ENCODE measurements at places on chromosomes 13 and 19. TPM values are rescaled to one million over a fixed set of nuclear protein-coding genes. Genes with fewer than 3 reads are reported as not detected.

Gene TPTE2
- not detected for total RNA-seq

GRCh38 chr13:73299787-73300186 lies 241.0 kb downstream of the KLF5 start:
- no peak overlapping the region for H3K4me3 ChIP-seq
- no peaks in the 10 kb centered on the region for H3K36me3 ChIP-seq
- no peaks in the 10 kb centered on the region for H3K27me3 ChIP-seq
- H3K4me1 ChIP-seq: peaks cover 24% of the 10 kb centered on the region
- H3K27ac ChIP-seq: peak overlapping the region; percentile 42
- no peak for DNase-seq

GRCh38 chr19:41758846-41759245 lies 3.5 kb downstream of the CEACAM6 start:
- H3K27ac ChIP-seq: no peak overlapping the region
- H3K4me1 ChIP-seq: no peaks in the 10 kb centered on the region
- H3K4me3 ChIP-seq: no peak overlapping the region
- H3K36me3 ChIP-seq: no peaks in the 10 kb centered on the region

- peak overlapping the region; percentile 50 for H3K4me3 ChIP-seq
- peak; percentile 60 for DNase-seq
- peaks cover 42% of the 10 kb centered on the region for H3K4me1 ChIP-seq
- peak overlapping the region; percentile 83 for H3K27ac ChIP-seq
- H3K36me3 ChIP-seq: peaks cover 4% of the 10 kb centered on the region
These were observed 4.5 kb downstream of the BICRA start for GRCh38 chr19:47613165-47614020.

GRCh38 chr13:39035204-39035603 lies 2.7 kb downstream of the PROSER1 start:
- H3K27me3 ChIP-seq: peaks cover 2% of the 10 kb centered on the region
- no peak overlapping the region for H3K27ac ChIP-seq
- no peak for DNase-seq
- H3K36me3 ChIP-seq: peaks cover 4% of the 10 kb centered on the region
- peaks cover 32% of the 10 kb centered on the region for H3K4me1 ChIP-seq

- no peaks in the 10 kb centered on the region for H3K27me3 ChIP-seq
- H3K4me1 ChIP-seq: no peaks in the 10 kb centered on the region
- no peak overlapping the region for H3K27ac ChIP-seq
- no peak for DNase-seq
These were observed 287.4 kb downstream of the PCDH17 start for GRCh38 chr13:57918913-57919312.

- peaks cover 10% of the 10 kb centered on the region for H3K27me3 ChIP-seq
- no peak overlapping the region for H3K27ac ChIP-seq
- no peaks in the 10 kb centered on the region for H3K36me3 ChIP-seq
- H3K4me3 ChIP-seq: no peak overlapping the region
These were observed 173.5 kb upstream of the LSM14A start for GRCh38 chr19:33998739-33999345.

DNA sequence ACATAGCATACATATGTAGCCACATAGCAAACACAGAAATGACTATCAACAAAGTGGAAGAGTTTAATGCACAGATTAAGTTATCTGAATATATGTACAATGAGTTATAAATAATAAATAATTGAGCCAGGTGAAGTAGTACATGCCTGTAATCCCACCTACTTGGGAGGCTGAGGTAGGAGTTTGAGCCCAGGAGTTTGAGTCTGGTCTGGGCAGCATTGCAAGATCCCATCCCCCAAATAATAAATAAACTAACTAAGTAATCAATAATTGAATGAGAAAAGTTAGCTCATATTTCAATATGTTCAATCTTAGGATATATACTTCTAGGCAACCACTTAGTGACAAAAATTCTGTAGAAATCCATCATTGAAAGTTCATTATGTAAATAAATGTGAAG lies 1.7 kb downstream of the CARD8 start:
- H3K27me3 ChIP-seq: no peaks in the 10 kb centered on the region
- no peak for DNase-seq
- H3K36me3 ChIP-seq: no peaks in the 10 kb centered on the region
- peaks cover 45% of the 10 kb centered on the region for H3K4me1 ChIP-seq
- H3K27ac ChIP-seq: peak overlapping the region; percentile 26
- H3K4me3 ChIP-seq: peak overlapping the region; percentile 45

GRCh38 chr13:21884299-21884909 lies 213.5 kb downstream of the FGF9 start:
- H3K36me3 ChIP-seq: no peaks in the 10 kb centered on the region
- no peak overlapping the region for H3K27ac ChIP-seq
- H3K27me3 ChIP-seq: no peaks in the 10 kb centered on the region
- H3K4me3 ChIP-seq: no peak overlapping the region
- DNase-seq: no peak

DNA sequence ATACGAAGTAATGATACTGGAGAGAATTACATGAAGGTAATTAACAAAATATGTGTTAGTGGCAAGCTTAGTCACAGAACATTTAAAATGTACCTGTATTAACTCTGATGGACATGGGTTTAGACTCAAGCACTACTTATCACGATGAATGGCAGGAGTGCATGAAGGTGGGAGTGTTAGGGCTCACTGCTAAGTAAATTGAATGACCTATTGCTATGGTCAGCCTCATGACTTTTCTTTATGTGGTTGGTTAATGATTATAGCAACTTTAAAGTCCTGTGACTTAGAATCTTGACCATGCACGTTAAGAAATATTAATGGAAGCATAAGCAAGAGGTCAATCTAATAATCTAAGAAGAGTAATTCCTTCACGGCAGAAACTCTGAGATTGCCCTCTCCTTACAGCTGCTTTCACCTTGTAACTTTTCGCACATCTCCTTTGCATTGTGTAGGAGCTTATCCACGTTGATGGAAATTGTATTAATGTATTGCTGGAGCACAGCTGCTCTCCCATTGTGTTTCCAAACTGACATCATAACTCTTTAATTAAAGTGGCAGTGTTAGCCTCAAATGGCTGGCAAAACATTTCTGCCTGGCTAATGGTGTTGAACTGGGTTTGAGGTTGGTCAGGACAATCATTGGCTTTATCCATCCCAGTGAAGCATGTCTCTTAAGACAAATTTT lies 114.5 kb downstream of the RXFP2 start:
- peaks cover 16% of the 10 kb centered on the region for H3K27me3 ChIP-seq
- H3K4me3 ChIP-seq: no peak overlapping the region
- no peak overlapping the region for H3K27ac ChIP-seq

Gene CGB1
- total RNA-seq: not detected

GRCh38 chr13:78325585-78325984 lies 277.8 kb downstream of the POU4F1 start:
- no peaks in the 10 kb centered on the region for H3K36me3 ChIP-seq
- no peak overlapping the region for H3K4me3 ChIP-seq
- no peaks in the 10 kb centered on the region for H3K4me1 ChIP-seq
- H3K27me3 ChIP-seq: no peaks in the 10 kb centered on the region
- DNase-seq: no peak
- H3K27ac ChIP-seq: no peak overlapping the region

Gene BEST2
- total RNA-seq: 0.09 TPM

Gene IZUMO2
- not detected for total RNA-seq

DNA sequence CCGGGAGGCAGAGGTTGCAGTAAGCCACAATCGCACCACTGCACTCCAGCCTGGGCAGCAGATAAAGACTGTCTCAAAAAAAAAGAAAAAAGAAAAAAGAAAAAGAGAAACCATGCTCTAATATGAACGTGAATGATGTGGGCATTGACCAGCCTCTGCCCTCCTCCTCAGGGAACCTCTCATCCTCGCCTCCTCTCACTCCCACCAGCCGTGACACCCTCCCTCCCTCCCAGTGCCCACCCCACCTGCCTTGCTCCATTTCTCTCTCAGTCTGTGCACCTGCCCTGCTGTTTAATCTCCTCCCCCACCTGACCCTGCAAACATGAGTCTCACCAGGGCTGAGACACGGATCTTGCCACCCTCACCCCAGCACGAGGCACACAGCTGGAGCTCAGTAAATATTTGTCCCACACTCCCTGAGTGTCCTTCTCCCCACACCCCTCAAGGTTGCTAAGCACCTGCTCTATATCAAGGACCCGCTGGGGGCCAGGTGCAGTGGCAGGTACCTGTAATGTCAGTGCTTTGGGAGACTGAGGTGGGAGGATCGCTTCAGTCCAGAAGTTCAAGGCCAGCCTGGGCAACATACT lies 7.5 kb upstream of the BCAT2 start:
- no peaks in the 10 kb centered on the region for H3K36me3 ChIP-seq
- peaks cover 6% of the 10 kb centered on the region for H3K27me3 ChIP-seq
- H3K4me1 ChIP-seq: peaks cover 10% of the 10 kb centered on the region
- DNase-seq: no peak

GRCh38 chr19:4547303-4548237 lies 7.7 kb upstream of the LRG1 start:
- no peaks in the 10 kb centered on the region for H3K27me3 ChIP-seq
- H3K36me3 ChIP-seq: no peaks in the 10 kb centered on the region
- no peaks in the 10 kb centered on the region for H3K4me1 ChIP-seq
- no peak overlapping the region for H3K4me3 ChIP-seq
- DNase-seq: no peak
- no peak overlapping the region for H3K27ac ChIP-seq

DNA sequence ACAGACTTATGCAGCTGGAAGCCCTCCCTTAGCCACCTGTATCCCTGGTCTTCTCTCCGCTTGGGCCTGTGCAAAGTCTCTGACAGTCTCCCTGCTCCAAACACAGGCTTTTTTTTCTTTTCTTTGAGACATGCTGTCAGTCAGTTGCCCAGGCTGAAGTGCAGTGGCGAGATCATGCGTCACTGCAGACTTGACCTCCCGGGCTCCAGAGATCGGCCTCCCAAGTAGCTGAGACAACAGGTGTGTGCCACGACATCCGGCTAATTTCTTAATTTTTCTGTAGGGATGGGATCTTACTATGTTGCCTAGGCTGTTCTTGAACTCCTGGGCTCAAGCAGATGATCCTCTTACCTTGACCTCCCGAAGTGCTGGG lies 1.6 kb downstream of the MZF1 start:
- H3K27me3 ChIP-seq: peaks cover 4% of the 10 kb centered on the region
- peaks cover 17% of the 10 kb centered on the region for H3K36me3 ChIP-seq
- peaks cover 30% of the 10 kb centered on the region for H3K4me1 ChIP-seq
- DNase-seq: no peak

GRCh38 chr13:112448621-112449544 lies 72.7 kb downstream of the SPACA7 start:
- no peak overlapping the region for H3K27ac ChIP-seq
- no peak overlapping the region for H3K4me3 ChIP-seq
- DNase-seq: no peak
- no peaks in the 10 kb centered on the region for H3K4me1 ChIP-seq
- peaks cover 23% of the 10 kb centered on the region for H3K27me3 ChIP-seq

DNA sequence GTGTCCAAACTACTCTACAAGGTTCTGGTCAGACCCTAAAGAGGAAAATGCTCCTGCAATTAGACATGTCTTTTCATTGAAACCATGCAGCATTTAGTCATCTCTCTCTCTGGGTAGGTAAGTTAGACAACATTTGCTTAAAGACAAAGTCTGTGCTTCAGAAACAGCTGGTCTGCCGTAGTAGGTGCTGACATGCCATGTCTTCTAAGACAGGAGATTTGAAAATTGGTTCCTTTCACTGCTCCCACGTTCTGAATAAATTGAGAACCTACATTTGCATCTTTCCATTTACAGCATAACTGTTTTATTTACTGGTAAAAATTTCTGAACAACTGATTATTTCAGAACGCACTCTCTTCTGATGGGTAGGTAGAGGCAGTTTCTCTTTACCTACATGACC lies 494.0 kb downstream of the EFNB2 start:
- DNase-seq: no peak
- H3K4me1 ChIP-seq: peaks cover 29% of the 10 kb centered on the region
- no peak overlapping the region for H3K27ac ChIP-seq
- peaks cover 1% of the 10 kb centered on the region for H3K27me3 ChIP-seq
- no peaks in the 10 kb centered on the region for H3K36me3 ChIP-seq
- no peak overlapping the region for H3K4me3 ChIP-seq

- H3K36me3 ChIP-seq: no peaks in the 10 kb centered on the region
- H3K4me1 ChIP-seq: no peaks in the 10 kb centered on the region
- H3K27ac ChIP-seq: no peak overlapping the region
- no peak for DNase-seq
These were observed 5.2 kb upstream of the ATP1A3 start for GRCh38 chr19:41999071-41999877.

DNA sequence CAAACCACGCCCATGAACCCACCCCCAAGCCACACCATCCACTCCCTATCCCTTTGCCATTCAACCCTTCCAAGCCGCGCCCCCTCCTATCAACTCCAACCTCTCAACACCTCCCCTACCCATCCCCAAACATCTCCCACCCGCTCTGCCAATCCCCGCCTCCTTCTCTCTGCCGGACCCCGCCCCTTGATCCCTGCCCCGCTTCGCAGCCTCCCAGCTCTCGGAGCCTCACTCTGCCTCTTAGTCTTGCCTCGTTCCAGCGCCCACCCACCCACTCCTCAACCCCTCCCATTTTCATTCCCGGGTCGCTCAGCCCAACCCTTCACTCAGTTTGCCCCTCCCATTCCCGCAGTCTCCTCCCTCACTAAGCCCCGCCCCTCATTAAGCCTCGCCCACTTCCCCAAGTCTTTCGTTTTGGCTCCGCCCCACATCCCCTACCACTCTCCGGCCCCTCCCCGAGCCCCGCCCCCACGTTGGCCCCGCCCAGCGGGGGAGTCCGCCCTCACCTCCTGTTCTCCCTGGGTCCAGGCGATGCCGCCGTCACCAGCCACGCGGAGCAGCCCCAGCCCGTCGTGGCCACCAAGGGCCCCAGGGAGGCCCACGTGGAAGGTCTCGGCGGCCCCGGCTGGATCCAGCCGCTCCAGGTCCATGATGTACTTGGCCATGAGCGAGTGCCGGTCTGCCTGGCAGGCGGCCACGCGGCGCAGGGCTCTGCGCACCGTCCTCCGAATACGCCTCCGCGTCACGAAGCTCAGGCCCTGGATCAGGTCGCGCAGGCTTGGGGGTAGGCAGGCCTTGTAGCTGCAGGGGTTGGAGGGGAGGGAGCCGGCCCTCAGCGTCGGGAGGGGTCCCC lies 5.7 kb downstream of the JAK3 start:
- H3K36me3 ChIP-seq: no peaks in the 10 kb centered on the region
- H3K4me3 ChIP-seq: peak overlapping the region; percentile 51
- H3K27me3 ChIP-seq: peaks cover 4% of the 10 kb centered on the region
- DNase-seq: peak; percentile 62
- H3K4me1 ChIP-seq: no peaks in the 10 kb centered on the region
- H3K27ac ChIP-seq: no peak overlapping the region

DNA sequence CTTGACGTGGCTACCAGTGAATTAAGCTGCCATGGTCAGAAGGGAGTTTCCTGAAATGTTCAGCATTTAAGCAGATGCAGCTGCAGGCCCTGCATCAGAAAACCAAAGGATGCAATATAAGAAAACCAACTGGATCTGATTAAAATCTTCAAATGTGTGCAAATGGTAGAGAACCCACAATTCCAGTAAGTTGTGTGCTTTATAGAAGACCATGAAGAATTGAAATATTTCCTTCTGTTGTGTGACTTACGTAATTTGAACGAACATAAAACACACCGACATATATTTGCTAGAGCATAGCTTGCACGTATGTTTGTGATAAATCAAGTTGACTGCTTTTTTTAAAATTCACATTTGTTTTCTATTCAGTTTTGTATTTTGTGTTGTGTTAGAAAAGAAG lies 191.4 kb downstream of the COL4A1 start:
- H3K4me3 ChIP-seq: no peak overlapping the region
- H3K4me1 ChIP-seq: peaks cover 46% of the 10 kb centered on the region
- H3K27ac ChIP-seq: no peak overlapping the region
- peaks cover 2% of the 10 kb centered on the region for H3K27me3 ChIP-seq
- DNase-seq: no peak

Gene ZNF333
- 9.5 TPM for total RNA-seq

Gene NBEA
- total RNA-seq: 7.6 TPM

- H3K27ac ChIP-seq: no peak overlapping the region
- H3K4me1 ChIP-seq: no peaks in the 10 kb centered on the region
- H3K4me3 ChIP-seq: no peak overlapping the region
- no peak for DNase-seq
These were observed 1669.9 kb upstream of the SPRY2 start for GRCh38 chr13:82010780-82011179.

Gene FUT3
- total RNA-seq: not detected
